ENCODE measurements at places on chromosomes 13 and 19. TPM values are rescaled to one million over a fixed set of nuclear protein-coding genes. Genes with fewer than 3 reads are reported as not detected.

HCST gene
- 0.18 TPM for total RNA-seq

PRKCG gene
- 7.1 TPM for total RNA-seq

ZNF431 gene
- total RNA-seq, result 5.6 TPM

NLRP7 gene
- total RNA-seq, result not detected

PALM gene
- total RNA-seq, result 18.1 TPM

NOVA2 gene
- total RNA-seq, result 0.10 TPM

GAPDHS gene
- total RNA-seq, result not detected

PTGIR gene
- total RNA-seq, result not detected

GGACT gene
- total RNA-seq, result 4.9 TPM

LMO7 gene
- total RNA-seq, result 46.1 TPM

SLITRK5 gene
- total RNA-seq, result 0.62 TPM

CYP4F8 gene
- not detected for total RNA-seq

MAB21L1 gene
- not detected for total RNA-seq

All from A549 treated with RU486 at 1 μM for 4 hours (cell line).